Pancreas (tissue), 10 donors: ENCODE measurements at places on chromosomes 11 and 22. TPM values are rescaled to one million over a fixed set of nuclear protein-coding genes. Genes with fewer than 3 reads are reported as not detected.

DNA sequence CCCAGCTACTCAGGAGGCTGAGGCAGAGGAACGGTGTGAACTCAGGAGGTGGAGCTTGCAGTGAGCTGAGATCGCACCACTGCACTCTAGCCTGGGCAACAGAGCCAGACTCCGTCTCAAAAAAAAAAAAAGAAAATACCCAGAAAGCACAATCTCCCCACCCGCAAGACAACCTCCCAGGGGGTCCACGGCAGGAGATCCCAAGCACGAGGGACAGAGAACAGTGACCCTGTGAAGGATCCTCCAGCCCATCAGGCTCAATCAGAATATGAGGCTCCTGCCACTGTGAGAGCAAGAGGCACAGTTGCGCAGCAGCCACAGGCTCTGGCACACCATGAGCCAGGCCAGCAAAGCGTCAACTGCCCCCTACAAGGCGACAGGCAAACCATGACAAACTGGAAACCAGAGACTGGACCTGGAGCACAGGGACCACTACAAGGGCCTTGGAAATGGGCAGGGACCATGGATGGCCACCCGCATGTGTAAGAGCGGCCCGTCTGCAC is 164.8 kb upstream of the GRK3 start:
- H3K36me3 ChIP-seq, result no peaks in the 10 kb centered on the region
- no peak overlapping the region for H3K27ac ChIP-seq
- peaks cover 10% of the 10 kb centered on the region for H3K4me1 ChIP-seq
- no peaks in the 10 kb centered on the region for H3K27me3 ChIP-seq
- H3K4me3 ChIP-seq, result no peak overlapping the region

- DNase-seq, result no peak
- no peak overlapping the region for H3K27ac ChIP-seq
- H3K4me3 ChIP-seq, result no peak overlapping the region
- H3K36me3 ChIP-seq, result no peaks in the 10 kb centered on the region
- H3K27me3 ChIP-seq, result no peaks in the 10 kb centered on the region
These were observed 9.7 kb upstream of the THY1 start for GRCh38 chr11:119432484-119433357.

GRCh38 chr11:8566613-8567210 is 27.3 kb downstream of the STK33 start:
- H3K27me3 ChIP-seq, result no peaks in the 10 kb centered on the region
- H3K27ac ChIP-seq, result no peak overlapping the region
- DNase-seq, result no peak
- H3K36me3 ChIP-seq, result no peaks in the 10 kb centered on the region

DNA sequence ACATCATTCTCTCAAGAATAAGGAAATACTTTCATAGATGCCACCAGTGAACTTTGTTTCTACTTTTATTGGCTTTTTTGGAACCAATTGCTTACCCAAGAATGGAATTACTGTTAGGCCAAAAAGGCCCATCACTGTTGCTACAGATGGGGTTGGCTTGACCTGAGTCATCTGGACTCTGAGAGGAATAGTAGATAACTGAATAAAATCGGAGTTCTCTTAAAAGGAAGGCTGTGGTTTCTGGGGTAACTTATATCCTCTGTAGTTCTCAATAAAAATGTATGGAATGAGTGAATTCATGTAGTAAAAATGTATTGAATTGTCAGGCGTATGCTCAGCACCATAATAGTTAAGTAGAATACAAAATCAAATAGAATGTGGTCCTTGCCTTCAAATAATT is 56.6 kb downstream of the ARHGEF12 start:
- H3K27ac ChIP-seq, result no peak overlapping the region
- H3K27me3 ChIP-seq, result no peaks in the 10 kb centered on the region
- H3K4me3 ChIP-seq, result no peak overlapping the region
- DNase-seq, result no peak

DNA sequence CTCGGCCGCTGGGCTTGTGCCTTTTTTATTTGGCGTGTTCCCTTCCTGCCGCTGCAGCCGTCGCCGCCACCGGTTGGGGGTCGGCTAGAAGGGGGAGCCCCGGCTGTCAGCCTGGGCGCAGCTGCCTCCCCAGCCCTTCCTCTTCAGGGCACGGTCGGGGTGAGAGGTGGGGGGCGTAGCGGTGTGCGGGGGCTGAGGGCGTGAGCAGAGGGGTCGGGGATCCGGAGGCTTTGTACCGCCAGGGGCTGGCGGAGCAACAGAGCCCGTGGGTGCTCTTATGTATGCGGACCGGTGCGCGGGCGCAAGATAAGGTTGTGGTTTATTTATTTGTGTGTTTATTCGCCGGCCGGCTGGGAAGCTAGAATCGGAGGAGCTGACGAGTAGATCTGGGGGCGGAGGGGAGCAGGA is 477 bp downstream of the ZBTB16 start:
- peak overlapping the region; percentile 96 for H3K4me3 ChIP-seq
- H3K36me3 ChIP-seq, result peaks cover 19% of the 10 kb centered on the region
- peak overlapping the region; percentile 88 for H3K27ac ChIP-seq
- H3K27me3 ChIP-seq, result no peaks in the 10 kb centered on the region

GRCh38 chr22:46444390-46444854 is 93.0 kb downstream of the CELSR1 start:
- no peaks in the 10 kb centered on the region for H3K36me3 ChIP-seq
- no peaks in the 10 kb centered on the region for H3K4me1 ChIP-seq
- no peak overlapping the region for H3K27ac ChIP-seq
- H3K4me3 ChIP-seq, result no peak overlapping the region
- no peak for DNase-seq
- H3K27me3 ChIP-seq, result no peaks in the 10 kb centered on the region

DNA sequence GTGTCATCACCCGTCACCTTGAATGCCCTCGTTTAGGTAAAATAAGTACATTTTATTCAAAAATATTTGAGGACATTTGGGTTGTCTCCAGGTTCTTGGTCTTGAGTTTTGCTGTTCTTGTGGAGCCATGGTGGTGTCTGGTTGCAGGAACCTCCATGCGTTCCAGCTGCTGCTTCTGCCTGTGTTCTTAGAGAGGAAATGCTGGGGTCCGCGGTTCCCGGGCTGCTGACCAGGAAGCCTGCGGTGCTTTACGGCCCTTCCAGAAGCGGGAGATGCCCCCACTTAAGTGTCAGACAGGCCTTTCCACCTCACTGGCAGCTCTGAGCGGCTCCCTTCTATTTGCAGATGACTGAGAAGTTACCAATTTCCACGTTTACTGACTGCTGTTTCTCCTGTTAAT is 66.8 kb downstream of the LRP5 start:
- no peak overlapping the region for H3K4me3 ChIP-seq
- no peaks in the 10 kb centered on the region for H3K27me3 ChIP-seq
- no peak overlapping the region for H3K27ac ChIP-seq
- no peaks in the 10 kb centered on the region for H3K36me3 ChIP-seq
- DNase-seq, result no peak

- H3K4me3 ChIP-seq, result no peak overlapping the region
- H3K27ac ChIP-seq, result no peak overlapping the region
- no peak for DNase-seq
- peaks cover 6% of the 10 kb centered on the region for H3K4me1 ChIP-seq
- H3K36me3 ChIP-seq, result no peaks in the 10 kb centered on the region
These were observed 19.5 kb downstream of the CTSC start for GRCh38 chr11:88318017-88318416.

- no peak overlapping the region for H3K4me3 ChIP-seq
- DNase-seq, result peak; percentile 93
- H3K4me1 ChIP-seq, result peaks cover 31% of the 10 kb centered on the region
- no peaks in the 10 kb centered on the region for H3K27me3 ChIP-seq
- H3K36me3 ChIP-seq, result no peaks in the 10 kb centered on the region
- peak overlapping the region; percentile 80 for H3K27ac ChIP-seq
These were observed 5.6 kb upstream of the KIAA0930 start for GRCh38 chr22:45246060-45246985.

DNA sequence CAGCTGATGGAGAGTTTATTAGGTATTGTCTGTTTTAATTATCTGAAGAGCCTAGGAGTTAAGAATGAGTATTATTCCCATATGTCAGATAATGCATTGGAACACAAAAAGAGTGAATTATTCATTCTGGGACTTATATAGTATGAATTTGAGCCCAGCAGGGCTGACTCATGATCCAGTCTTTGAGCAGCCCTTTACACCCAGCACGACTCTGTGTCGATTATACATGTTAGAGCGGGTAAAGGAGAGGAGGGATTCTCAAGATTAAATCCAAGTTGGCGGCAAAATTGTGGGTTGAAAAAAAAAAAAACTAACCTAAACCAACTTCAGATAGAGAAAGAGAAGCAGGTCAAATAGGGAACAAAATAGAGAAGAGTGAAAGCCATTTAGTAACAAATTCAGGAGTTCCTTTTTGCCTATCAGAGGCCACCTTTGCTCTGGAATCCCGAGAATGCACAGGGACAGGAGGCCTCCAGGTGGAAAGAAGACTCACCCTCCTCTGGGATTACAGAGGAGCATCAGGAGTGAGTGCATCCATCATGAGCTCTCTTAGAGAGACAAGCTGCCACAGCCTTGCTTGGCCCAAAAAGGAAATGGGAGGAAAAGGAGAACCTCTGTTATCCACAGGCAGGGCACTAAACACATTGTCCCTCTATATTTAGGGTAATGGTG is 3.1 kb downstream of the MRGPRX1 start:
- H3K36me3 ChIP-seq, result no peaks in the 10 kb centered on the region
- no peak overlapping the region for H3K4me3 ChIP-seq
- no peak overlapping the region for H3K27ac ChIP-seq
- no peak for DNase-seq
- no peaks in the 10 kb centered on the region for H3K4me1 ChIP-seq
- H3K27me3 ChIP-seq, result no peaks in the 10 kb centered on the region

GTF2H1 gene
- 13.9 TPM for total RNA-seq

SNX32 gene
- total RNA-seq, result 0.75 TPM

DUSP18 gene
- 3.6 TPM for total RNA-seq

VSIG10L2 gene
- not detected for total RNA-seq

MACROD1 gene
- 36.5 TPM for total RNA-seq
